ENCODE measurements at places on chromosomes 3 and 15. TPM values are rescaled to one million over a fixed set of nuclear protein-coding genes. Genes with fewer than 3 reads are reported as not detected.
A peak's percentile ranks its signal among the peaks of the same experiment; 100 is the strongest.

Gene GABRG3
- total RNA-seq, result not detected

Gene CFAP91
- 3.1 TPM for total RNA-seq

Gene GABRB3
- total RNA-seq, result 20.9 TPM

Gene DPPA2
- not detected for total RNA-seq

Gene AVEN
- 18.9 TPM for total RNA-seq

Gene SPINT1
- total RNA-seq, result 6.5 TPM

Gene IQCH
- total RNA-seq, result 0.83 TPM

DNA sequence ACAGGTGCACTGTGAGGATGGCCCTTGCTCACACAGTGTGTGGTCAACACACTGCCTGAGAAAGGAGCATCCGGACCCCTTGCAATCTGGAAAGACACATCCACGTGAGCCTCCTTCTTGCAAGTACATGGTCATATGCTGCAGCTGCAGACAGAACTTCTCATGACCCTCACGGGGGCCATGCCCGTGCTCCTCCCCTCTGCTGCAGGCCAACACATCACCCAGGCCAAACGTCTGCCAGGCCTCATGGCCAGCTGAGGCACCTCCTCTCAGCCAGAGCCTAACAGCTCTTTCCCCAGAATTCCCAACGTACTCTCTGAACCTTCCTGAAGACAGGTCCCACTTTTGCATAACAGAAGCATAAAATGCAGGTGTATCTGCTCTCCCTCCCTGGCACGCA lies 25.3 kb downstream of the SLC41A3 start:
- no peak for DNase-seq
- no peaks in the 10 kb centered on the region for H3K36me3 ChIP-seq
- no peak overlapping the region for H3K4me3 ChIP-seq
- no peaks in the 10 kb centered on the region for H3K4me1 ChIP-seq
- no peaks in the 10 kb centered on the region for H3K27me3 ChIP-seq
- no peak overlapping the region for H3K27ac ChIP-seq

- no peaks in the 10 kb centered on the region for H3K4me1 ChIP-seq
- no peaks in the 10 kb centered on the region for H3K27me3 ChIP-seq
- H3K4me3 ChIP-seq, result no peak overlapping the region
- no peak overlapping the region for H3K27ac ChIP-seq
- H3K36me3 ChIP-seq, result no peaks in the 10 kb centered on the region
Observed at GRCh38 chr3:37262816-37263393, 88.5 kb upstream of the LRRFIP2 start.

- H3K27ac ChIP-seq, result no peak overlapping the region
- no peak for DNase-seq
- H3K4me1 ChIP-seq, result no peaks in the 10 kb centered on the region
- no peak overlapping the region for H3K4me3 ChIP-seq
- no peaks in the 10 kb centered on the region for H3K27me3 ChIP-seq
- no peaks in the 10 kb centered on the region for H3K36me3 ChIP-seq
Observed at GRCh38 chr15:72166716-72167417, 30.7 kb downstream of the GRAMD2A start.

GRCh38 chr3:42072831-42073301 lies 18.3 kb upstream of the TRAK1 start:
- H3K4me3 ChIP-seq, result no peak overlapping the region
- DNase-seq, result no peak
- H3K36me3 ChIP-seq, result no peaks in the 10 kb centered on the region
- peak overlapping the region; percentile 85 for H3K27ac ChIP-seq

DNA sequence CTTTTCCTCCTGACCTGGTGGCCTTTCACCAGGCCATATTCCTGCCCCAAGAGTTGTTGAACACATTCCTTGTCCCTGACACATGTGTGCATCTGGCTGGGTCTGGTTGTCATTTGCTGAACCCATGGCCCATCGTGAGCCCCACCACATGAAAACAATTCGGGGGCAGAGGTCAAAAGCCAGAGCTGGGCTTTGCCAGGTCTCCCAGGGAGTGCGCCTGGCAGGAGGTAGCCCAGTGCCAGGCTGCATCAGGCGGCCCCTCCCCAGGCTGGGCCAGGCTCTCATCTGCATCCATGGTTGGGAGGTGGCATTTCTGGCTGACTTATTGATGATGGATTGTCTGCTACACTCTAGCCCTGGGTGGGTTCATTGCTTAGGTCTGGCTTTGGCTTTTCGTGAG lies 30.9 kb downstream of the SPSB4 start:
- H3K4me3 ChIP-seq, result no peak overlapping the region
- H3K27me3 ChIP-seq, result no peaks in the 10 kb centered on the region
- no peak for DNase-seq
- H3K4me1 ChIP-seq, result no peaks in the 10 kb centered on the region

GRCh38 chr3:47491777-47492176 lies 16.0 kb upstream of the SCAP start:
- no peak overlapping the region for H3K4me3 ChIP-seq
- H3K36me3 ChIP-seq, result peaks cover 14% of the 10 kb centered on the region
- no peaks in the 10 kb centered on the region for H3K27me3 ChIP-seq
- no peaks in the 10 kb centered on the region for H3K4me1 ChIP-seq
- no peak overlapping the region for H3K27ac ChIP-seq
- no peak for DNase-seq

GRCh38 chr15:57031082-57031481 lies 112.6 kb downstream of the TCF12 start:
- H3K36me3 ChIP-seq, result no peaks in the 10 kb centered on the region
- H3K4me3 ChIP-seq, result no peak overlapping the region
- peak overlapping the region; percentile 20 for H3K27ac ChIP-seq
- no peak for DNase-seq
- no peaks in the 10 kb centered on the region for H3K27me3 ChIP-seq

- no peaks in the 10 kb centered on the region for H3K4me1 ChIP-seq
- DNase-seq, result no peak
- H3K36me3 ChIP-seq, result no peaks in the 10 kb centered on the region
Observed at GRCh38 chr15:99275525-99276128, 24.3 kb downstream of the LRRC28 start.

- H3K4me3 ChIP-seq, result no peak overlapping the region
- no peaks in the 10 kb centered on the region for H3K4me1 ChIP-seq
- DNase-seq, result no peak
- no peak overlapping the region for H3K27ac ChIP-seq
Observed at GRCh38 chr3:171844873-171845272, 1.7 kb downstream of the TMEM212 start.

DNA sequence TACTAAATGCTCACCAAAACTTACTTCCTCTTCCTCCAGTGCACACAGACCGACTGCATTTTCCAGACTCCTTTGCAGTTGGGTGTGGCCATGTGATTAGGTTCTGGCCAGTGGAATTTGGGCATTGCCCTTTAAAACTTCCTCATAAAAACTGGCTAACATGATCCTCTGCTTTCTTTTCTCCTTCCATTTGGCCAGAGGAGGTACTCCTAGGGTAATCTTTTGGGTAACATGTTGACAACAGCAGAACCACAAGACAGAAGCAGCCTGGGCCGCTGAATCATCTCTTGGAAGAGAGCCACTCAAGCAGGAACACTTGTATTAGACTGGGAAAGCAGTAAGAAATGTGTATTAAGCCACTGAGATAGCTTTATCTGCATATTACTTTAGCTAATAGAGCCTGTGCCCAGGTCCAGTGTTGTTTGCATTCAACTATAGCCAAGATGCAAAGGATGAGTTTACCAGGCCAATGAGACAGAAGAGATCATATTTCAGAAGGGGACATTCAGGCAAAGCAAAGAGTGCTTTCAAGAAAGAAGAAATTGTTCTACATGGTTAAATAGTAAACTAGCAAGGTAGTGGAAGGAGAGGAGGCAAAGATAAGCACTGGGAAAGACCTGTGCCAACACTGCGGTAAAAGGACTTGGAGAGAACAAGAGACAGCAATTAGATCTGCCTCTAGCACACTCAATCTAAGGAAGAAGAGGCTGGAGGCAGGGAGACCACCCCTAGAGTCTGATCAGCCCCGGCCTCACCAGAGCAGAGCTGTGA lies 79.8 kb downstream of the PLCH1 start:
- no peaks in the 10 kb centered on the region for H3K36me3 ChIP-seq
- no peaks in the 10 kb centered on the region for H3K27me3 ChIP-seq
- no peak overlapping the region for H3K4me3 ChIP-seq
- DNase-seq, result peak; percentile 87

DNA sequence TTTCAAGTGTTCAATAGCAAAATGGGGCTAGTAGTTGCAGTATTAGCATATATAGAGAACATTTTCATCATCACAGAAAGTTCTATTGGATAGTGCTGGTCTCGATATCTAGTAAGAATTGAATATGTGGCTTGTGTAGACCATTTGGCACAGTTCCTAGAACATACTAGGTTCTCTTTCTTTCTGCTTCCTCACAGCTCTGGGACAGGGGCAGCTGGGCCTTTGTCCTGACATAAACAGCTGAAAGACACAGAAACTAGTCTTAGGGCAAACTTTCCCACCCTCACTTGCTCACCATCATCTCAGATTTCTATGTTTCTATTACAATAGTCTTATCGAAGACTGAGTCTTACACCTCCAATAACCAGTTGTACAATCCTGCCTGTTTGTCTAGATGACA lies 63.7 kb upstream of the DLG1 start:
- H3K27ac ChIP-seq, result no peak overlapping the region
- H3K4me3 ChIP-seq, result no peak overlapping the region
- no peaks in the 10 kb centered on the region for H3K27me3 ChIP-seq
- H3K36me3 ChIP-seq, result no peaks in the 10 kb centered on the region

DNA sequence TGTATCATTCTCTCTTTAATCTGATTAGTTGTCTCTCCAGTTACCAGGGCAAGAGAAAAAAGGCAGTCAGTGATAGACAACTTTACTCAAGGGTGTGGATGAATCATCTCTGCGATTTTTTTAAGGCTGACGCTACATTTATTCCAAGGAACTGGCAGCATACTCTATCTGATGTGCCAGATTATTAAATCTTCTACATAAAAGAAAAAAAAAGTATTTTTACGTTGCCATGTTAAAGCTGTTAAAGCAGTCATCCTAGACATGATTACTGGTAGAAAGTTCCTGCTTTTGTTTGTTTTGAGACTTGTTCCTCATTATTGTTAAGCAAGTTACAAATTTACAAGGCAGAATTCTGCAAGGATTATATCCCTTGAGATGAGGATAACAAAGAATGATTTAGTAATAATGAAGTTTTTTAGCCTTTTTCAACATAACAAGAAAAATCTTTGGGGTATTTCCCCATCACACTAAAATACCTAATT lies 121.7 kb downstream of the CBLB start:
- no peaks in the 10 kb centered on the region for H3K4me1 ChIP-seq
- H3K27ac ChIP-seq, result peak overlapping the region; percentile 45

DNA sequence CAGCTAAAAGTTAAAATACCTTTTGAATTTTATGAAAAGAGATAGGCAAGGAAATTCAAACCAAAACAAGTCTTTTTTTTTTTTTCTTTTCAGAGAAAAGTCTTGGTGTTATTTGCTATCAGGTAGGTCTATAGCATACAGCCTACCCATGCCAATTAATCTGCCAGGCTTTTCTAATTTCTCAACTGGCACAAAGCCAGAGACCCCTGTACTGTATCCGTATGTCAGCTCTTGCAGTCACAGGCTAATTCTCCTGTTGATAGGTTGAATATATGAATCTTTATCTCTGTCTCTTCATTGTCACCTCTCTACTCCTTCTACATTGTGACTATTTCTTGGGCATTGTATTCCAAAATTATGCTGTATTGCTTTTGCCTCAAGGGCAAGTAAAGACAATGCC lies 133.4 kb downstream of the IL5RA start:
- no peak for DNase-seq
- H3K36me3 ChIP-seq, result no peaks in the 10 kb centered on the region
- no peak overlapping the region for H3K4me3 ChIP-seq
- no peak overlapping the region for H3K27ac ChIP-seq
- no peaks in the 10 kb centered on the region for H3K4me1 ChIP-seq

DNA sequence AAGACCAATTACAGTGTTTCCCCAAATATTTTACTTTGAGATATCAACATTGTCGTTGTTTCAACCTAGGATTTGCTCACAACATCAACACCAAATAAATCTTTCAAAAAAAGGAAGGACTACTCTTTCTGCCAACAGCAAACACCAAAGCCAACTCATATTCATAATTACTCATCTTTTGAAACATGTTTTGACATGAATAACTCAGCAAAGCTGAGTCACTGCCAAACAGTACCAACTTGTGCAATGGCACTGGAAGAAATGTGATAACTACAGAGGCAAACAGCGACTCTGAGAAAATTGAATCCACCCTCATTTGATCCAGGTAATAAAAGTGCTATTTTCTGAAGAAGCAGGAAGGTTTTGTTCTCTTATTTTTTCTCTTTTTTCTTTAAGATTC lies 67.2 kb downstream of the PEX5L start:
- DNase-seq, result no peak
- no peaks in the 10 kb centered on the region for H3K36me3 ChIP-seq
- H3K27ac ChIP-seq, result no peak overlapping the region
- no peaks in the 10 kb centered on the region for H3K4me1 ChIP-seq
- H3K27me3 ChIP-seq, result no peaks in the 10 kb centered on the region

DNA sequence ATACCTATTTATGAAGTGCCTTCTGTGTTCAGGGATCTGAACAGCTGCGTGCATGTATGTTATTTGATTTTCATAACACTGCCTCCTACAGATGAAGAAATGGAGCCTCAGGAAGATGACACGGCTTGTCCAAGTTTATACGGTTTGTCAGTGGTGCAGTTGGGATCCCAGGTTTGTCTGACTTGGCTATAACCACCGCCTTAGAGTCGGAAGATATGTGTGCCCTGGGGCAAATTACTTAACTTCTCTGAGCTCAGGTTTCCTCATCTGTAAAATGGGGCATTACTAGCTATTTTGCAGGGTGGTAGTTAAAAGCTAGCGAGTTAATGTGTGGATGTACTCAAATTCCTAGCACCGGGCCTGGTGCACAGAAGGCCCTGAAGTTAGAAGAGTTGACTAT lies 54.1 kb upstream of the ANP32A start:
- H3K27me3 ChIP-seq, result no peaks in the 10 kb centered on the region
- no peak for DNase-seq
- peaks cover 12% of the 10 kb centered on the region for H3K4me1 ChIP-seq
- no peak overlapping the region for H3K4me3 ChIP-seq
- no peak overlapping the region for H3K27ac ChIP-seq

- no peak overlapping the region for H3K27ac ChIP-seq
- no peaks in the 10 kb centered on the region for H3K4me1 ChIP-seq
- no peak for DNase-seq
- H3K27me3 ChIP-seq, result no peaks in the 10 kb centered on the region
- H3K36me3 ChIP-seq, result no peaks in the 10 kb centered on the region
Observed at GRCh38 chr3:37703626-37704025, 158.1 kb upstream of the CTDSPL start.
